ENCODE measurements at places on chromosomes 7 and 10. TPM values are rescaled to one million over a fixed set of nuclear protein-coding genes. Genes with fewer than 3 reads are reported as not detected.

The OPALIN gene
- not detected for total RNA-seq

The NKX1-2 gene
- not detected for total RNA-seq

The UNCX gene
- total RNA-seq = not detected

The ACSM6 gene
- total RNA-seq = not detected

The HKDC1 gene
- total RNA-seq = 29.7 TPM

The TACC2 gene
- total RNA-seq = 25.0 TPM

The OR2A12 gene
- not detected for total RNA-seq

All from HT-29 (cell line).